IMR-90 (cell line): ENCODE measurements at places on chromosomes 5 and 9. TPM values are rescaled to one million over a fixed set of nuclear protein-coding genes. Genes with fewer than 3 reads are reported as not detected.

The FBP1 gene
- not detected in 2 replicates for polyA plus RNA-seq

The TRIM36 gene
- polyA plus RNA-seq = 0.10 and 0.16 TPM in 2 replicates

The PSD2 gene
- 0.03 and 0.05 TPM in 2 replicates for polyA plus RNA-seq

The GABBR2 gene
- polyA plus RNA-seq = 14.2 and 15.4 TPM in 2 replicates

The CER1 gene
- polyA plus RNA-seq = not detected in 2 replicates
